ENCODE measurements at places on chromosomes 4 and X.
A peak's percentile ranks its signal among the peaks of the same experiment; 100 is the strongest.

- DNase-seq, result no peak
Measured at GRCh38 chr4:99847362-99847976, 30.8 kb downstream of the DAPP1 start.

DNA sequence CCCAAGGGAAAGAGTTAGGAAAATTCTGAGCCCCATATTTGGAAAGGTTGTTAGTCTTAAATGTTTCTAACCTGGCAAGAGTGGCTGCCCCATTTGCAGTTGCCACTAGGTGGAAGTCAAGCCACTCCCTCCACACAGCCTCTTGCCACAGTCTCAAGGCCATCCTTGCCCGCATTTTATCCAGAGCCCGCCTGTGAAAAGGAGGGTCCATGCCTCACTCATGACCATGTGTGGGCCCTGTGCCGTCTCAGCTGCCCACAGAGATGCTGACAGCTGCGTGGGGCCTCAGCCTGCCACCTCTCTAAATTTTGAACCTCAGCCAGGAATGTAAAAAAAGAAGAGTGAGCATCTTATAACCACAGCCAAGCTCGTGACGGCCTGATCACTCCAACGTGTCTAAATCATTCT lies 201.5 kb upstream of the FAM241A start:
- peak; percentile 5 for DNase-seq

DNA sequence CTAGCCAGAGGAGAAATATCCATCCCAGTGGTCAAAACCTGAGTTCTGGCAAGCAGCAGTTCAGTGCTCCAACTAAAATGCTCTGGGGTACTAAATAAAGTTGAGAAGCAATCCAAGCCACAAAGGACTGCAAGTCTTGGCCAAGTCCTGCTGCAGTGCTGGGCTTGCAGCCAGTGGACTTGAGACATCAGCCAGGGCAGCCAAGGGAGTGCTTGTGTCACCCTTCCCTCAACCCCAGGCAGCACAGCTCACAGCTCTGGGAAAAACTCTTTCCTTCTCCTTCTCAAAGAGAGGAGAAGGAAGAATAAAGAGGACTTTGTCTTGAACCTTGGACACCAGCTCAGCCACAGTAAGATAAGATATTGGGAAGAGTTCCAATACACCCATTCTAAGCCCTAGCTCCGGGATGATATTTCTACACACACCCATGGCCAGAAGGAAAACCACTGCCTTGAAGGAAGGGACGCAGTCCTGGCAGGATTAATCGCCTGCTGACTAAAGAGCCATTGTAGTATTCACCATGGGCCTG lies 99.8 kb downstream of the PTCHD1 start:
- DNase-seq, result no peak

GRCh38 chrX:23822841-23823240 lies 39.9 kb downstream of the SAT1 start:
- DNase-seq, result no peak

DNA sequence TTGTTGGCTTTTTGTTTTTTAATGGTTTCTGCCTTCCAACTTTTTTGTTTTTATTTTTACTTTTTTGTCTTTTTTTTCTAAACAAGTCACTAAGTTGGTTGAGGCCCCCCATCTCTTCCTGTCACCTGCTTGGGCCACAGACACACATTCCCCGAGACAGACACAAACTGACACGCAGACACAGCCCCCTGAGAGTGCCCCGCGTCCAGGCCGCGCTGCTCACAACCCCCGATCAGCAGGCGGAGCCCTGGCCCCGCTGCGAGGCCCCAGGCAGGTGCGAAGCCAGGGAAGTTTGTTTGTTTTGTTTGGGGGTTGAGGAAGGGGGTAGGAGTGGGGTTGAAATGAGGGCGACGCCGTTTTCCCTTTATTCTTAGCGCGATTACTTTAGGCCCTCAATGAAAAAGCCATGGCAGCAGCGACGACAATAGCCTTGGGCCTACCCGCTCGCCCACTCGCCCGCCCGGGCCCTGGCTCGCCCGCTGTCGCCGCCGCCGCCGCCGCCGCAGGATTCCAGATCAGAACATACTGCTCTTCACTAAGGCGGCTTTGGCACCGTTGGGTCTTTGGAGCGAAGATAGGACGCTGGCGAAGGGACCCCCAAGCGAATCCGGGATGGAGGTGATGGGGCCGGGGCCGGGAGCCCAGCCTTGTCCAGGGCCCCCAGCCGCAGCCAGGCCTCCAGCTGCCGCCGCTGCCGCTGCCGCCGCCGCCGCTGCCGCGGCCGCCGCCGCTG lies 3.1 kb downstream of the PHOX2B start:
- no peak for DNase-seq

DNA sequence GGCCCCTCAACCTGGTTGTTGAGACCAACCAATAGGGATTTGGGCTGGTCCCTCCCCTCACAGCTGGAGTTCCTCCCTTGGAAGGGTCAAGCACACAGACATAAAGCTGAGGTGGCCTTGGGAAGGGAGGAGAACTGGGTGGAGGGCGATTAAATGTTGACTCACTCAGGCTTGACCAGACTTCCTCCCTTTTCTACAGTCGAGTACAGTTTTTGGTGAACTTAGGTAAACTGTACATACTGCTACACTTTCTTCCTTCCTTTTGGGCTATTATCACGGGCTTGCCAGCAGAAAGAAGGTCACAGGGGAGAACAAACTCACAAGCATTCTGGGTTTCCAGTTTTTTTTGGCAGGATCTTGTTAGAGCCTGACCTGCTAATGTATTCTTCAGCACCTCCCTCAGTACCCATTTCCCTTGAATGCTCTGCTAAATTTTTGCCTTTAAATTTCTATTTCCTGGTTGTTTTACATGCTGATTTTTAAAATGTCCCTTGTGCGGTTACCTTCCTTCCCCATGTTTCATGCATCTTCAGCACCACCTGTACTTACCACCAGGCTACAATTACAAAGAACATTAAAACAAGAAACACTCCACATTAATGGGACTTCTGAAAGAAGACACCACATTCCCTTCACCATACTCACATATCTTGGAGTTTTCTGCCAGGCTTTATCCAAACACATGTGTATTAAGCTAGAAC lies 135.2 kb upstream of the RASGEF1B start:
- DNase-seq, result no peak

GRCh38 chr4:40182001-40182400 lies 14.8 kb upstream of the RHOH start:
- no peak for DNase-seq

- peak; percentile 65 for DNase-seq
Measured at GRCh38 chr4:156773648-156774357, 197.8 kb downstream of the PDGFC start.

DNA sequence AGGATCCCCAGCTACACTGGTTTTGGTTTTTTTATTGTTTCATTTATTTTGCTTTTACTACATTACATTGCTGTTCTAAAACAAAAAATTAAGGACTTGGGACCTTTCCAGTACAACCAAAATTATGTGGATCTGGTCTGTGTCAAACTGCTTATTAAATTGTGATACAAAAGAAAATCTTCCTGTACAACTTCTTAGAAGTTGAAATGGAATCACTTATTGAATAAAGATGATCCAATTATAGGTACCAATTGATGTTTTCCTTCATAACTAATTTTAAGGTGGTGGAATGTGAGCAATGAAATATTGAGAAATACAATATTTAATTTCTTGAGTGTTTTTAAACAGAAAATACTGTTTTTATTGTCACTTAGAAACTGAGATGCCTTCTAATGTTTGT lies 67.3 kb downstream of the C4orf46 start:
- no peak for DNase-seq

- DNase-seq, result no peak
Measured at GRCh38 chrX:15721911-15722310, 16.2 kb upstream of the CA5B start.

DNA sequence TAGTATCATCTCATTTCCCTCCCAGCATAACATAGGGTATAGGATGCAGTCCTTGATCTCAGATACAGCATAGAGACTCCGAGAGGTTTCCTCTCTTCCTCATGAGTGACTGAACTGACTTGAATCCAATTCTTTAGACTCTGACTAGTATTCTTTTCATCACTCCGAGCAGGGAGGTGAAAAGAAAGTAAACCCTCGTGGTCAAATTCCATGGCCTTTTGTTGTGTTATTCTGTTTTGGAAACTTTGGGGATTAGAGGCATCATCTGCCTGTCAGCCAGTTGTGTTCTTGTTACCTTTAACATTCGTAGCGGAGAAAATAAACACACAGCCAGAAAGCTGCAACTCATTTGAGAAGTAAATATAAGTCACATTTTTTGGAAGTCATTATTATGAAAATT lies 206.6 kb downstream of the ARHGAP10 start:
- no peak for DNase-seq

DNA sequence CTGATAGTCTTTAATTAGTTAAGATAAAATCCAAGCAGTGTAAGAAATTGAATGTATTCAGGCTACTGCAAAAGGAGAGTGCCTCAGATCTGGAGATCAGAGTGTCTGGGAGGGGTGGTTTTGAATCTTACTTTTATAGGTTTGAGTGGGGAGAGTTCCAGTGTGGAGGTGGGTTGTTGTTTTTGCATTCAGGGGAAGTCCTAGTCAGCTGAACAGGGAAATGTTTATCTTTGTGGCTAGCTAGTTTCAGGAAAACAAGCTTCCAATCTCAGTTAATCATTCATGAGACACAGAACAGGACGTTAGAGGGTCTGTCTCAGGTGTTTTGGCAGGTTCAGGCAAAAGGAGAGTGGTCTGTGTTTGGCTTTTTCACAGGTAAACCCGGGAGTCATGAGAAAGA lies 26.0 kb downstream of the ZNF81 start:
- no peak for DNase-seq

DNA sequence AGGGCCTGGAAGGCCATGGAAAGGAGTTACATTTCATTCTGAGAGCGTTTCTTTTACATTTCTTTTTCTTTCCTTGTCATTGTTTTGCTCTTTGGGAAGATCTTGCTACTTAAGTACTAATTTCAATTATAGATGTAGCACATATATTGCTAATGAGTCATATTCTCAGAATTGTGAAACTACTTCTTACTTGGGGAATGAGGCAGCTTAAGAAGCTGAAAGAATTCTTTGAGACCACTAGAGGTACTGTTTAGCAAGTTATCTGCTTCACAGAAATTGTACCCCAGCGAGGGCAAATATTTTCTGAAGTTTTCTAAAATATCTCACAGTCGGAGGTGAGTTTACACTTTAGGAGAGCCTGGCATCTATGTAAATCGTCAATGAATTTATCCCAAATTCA lies 100.6 kb downstream of the AFF2 start:
- DNase-seq, result no peak

- DNase-seq, result no peak
Measured at GRCh38 chr4:140826701-140827027, 70.5 kb upstream of the TBC1D9 start.

DNA sequence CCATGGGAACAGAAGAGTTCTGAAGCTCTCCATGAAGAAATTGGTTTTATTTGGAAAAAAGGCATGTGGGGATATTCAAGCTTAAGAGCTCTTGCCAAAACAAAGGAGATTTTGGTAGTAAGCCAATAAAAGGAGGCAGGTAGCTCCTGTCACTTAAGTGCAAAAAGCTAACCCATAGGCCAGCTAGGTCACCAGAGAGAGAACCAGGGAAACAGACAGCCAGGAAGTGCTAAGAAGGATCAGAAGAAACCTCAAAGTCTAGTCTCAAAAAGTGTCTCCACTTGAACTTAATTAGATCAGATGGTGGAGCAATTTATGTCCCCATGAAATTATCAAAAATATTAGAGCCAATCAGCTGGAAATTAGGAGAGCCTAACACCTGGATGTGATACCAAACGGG lies 49.2 kb downstream of the CD40LG start:
- no peak for DNase-seq

- DNase-seq, result no peak
Measured at GRCh38 chrX:17960891-17961290, 99.8 kb upstream of the RAI2 start.

DNA sequence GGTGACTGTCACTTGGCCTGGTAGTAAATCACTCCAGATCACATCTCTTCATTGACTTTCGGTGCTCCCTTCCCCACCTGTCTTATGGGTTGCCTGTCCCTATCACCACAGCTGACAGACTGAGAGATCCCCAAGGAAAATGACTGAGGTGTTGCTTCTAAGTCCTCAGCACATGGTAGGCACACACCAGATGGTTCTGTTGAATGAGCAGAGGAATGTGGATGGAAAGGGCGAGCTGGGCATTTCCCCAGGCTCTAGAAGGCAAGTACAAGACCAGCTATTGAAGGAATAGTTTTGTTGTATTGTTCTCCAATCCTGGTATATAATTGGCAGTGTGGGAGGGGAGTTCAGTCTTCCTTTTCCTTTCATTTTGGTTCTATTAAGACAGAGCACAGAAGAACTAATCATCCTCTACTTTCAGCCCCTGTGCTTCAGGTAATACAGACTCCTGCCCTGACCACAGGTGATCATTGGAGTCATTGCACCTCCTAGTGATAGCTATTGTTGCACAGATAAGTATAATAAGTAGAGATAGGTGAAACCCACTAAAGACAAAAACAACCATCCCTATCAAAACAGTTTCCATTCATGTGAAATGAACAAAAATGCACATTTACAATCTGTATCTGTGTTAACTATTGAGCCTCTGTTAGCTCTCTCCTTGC lies 158.6 kb downstream of the TRAM1L1 start:
- no peak for DNase-seq

- no peak for DNase-seq
Measured at GRCh38 chr4:126779436-126780166, 853.2 kb upstream of the INTU start.

DNA sequence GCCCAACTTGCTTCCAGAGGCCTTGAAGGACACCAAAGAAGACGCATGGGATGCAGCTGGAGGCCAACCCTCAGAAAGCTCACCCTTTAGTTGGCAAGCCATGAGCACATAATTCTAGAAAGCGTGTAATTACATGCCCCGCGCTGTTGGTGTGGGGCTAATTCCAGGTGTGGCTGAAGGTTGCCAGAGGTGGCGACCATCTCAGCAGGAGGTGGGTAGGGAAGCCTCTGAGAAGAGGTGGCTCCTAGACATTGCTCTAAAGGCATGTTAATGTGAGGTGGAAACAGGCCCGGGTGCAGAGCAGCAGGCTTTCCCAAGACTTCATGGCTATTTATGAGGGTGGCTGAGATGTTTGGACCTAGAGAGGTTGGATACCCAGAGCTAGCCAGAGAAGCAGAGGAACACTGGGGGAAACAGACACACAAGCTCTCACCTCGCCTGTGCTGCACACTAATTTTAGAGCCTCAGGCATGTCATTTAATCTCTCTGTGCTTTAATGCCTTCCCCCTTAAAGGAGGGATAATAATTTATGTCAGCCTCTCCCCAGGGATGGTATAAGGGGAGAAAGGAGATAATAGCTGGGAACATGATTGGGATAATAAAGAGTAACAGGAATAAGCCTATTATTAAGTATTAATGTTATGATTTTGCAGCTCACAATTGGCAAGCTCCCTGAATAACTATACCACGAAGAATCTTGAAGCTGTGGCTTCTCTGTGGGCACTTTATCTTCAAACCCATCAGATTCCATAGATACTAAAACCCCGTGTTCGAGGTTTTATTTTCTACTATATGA lies 60.0 kb upstream of the HELT start:
- DNase-seq, result no peak

- DNase-seq, result no peak
Measured at GRCh38 chr4:23881674-23882337, 8.0 kb downstream of the PPARGC1A start.
